Right atrium auricular region (tissue), 2 donors: ENCODE measurements at places on chromosomes 6 and 20. TPM values are rescaled to one million over a fixed set of nuclear protein-coding genes. Genes with fewer than 3 reads are reported as not detected.
A peak's percentile ranks its signal among the peaks of the same experiment; 100 is the strongest.

PDYN gene
- not detected for total RNA-seq

- peak overlapping the region; percentile 11 for H3K4me3 ChIP-seq
- DNase-seq = no peak
- H3K27ac ChIP-seq = no peak overlapping the region
- H3K36me3 ChIP-seq = no peaks in the 10 kb centered on the region
Measured at GRCh38 chr6:27096834-27097511, 150.5 kb upstream of the PRSS16 start.

- no peak for DNase-seq
- no peak overlapping the region for H3K4me3 ChIP-seq
- H3K27ac ChIP-seq = no peak overlapping the region
- H3K4me1 ChIP-seq = no peaks in the 10 kb centered on the region
- H3K27me3 ChIP-seq = no peaks in the 10 kb centered on the region
Measured at GRCh38 chr20:12660918-12661317, 347.9 kb upstream of the SPTLC3 start.

GRCh38 chr6:170147056-170147787 lies 143.7 kb downstream of the DLL1 start:
- H3K4me3 ChIP-seq = no peak overlapping the region
- no peak overlapping the region for H3K27ac ChIP-seq
- no peaks in the 10 kb centered on the region for H3K27me3 ChIP-seq

DNA sequence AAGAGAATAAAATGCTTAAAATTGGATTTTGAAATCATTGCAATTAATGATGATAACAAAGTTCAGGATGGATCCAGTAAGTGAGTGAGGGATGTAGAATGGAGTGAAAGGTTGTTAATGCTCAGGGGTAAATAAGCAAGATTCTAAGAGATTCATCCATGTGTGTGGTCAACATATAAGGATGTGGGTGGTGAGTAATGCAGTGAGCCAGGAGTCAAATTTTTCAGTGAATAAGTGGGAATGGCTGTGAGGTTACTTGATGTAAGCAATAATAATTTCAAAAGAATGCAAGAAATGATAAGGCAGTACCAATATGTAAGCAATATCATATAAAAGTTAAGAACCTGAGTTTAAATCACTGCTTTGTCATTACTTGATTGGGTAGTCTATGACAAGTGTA lies 207.5 kb upstream of the ADGRB3 start:
- H3K4me3 ChIP-seq = no peak overlapping the region
- no peaks in the 10 kb centered on the region for H3K36me3 ChIP-seq
- no peaks in the 10 kb centered on the region for H3K27me3 ChIP-seq
- no peak for DNase-seq
- H3K27ac ChIP-seq = no peak overlapping the region
- H3K4me1 ChIP-seq = no peaks in the 10 kb centered on the region

DNA sequence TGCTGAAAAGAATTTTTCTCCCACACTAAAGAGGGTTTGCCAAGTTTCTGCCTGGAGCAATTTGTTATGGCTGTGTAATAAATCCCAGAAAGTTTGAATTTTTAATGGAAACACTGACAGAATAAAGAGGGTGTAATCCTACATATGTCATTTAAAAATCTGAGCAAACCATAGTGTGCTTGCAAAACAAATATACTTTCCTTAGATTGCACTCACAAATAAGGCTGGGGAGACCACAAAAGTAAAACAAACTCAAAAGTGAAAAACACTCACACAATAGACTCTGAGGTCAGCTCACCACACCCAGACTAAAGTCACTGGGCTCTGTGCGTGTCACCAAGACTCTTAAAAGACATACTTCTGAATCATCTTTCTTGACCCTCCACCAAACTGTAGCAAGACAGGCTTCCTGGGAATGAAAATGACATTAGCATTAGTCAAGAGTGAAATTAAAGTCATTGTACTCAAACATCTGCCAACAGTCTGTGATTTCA lies 4.8 kb upstream of the ATXN1 start:
- no peaks in the 10 kb centered on the region for H3K27me3 ChIP-seq
- H3K4me3 ChIP-seq = no peak overlapping the region
- H3K4me1 ChIP-seq = peaks cover 35% of the 10 kb centered on the region
- no peak overlapping the region for H3K27ac ChIP-seq
- H3K36me3 ChIP-seq = no peaks in the 10 kb centered on the region

GLO1 gene
- total RNA-seq = 95.6 TPM

SYTL3 gene
- total RNA-seq = 5.6 TPM

- H3K36me3 ChIP-seq = no peaks in the 10 kb centered on the region
- peaks cover 64% of the 10 kb centered on the region for H3K4me1 ChIP-seq
- no peaks in the 10 kb centered on the region for H3K27me3 ChIP-seq
Measured at GRCh38 chr6:110876806-110877564, 2.4 kb downstream of the AMD1 start.

TBC1D20 gene
- total RNA-seq = 24.3 TPM

HAO1 gene
- not detected for total RNA-seq

GRCh38 chr6:10837622-10837994 lies 731 bp downstream of the MAK start:
- H3K4me1 ChIP-seq = peaks cover 15% of the 10 kb centered on the region
- no peaks in the 10 kb centered on the region for H3K36me3 ChIP-seq
- H3K27ac ChIP-seq = no peak overlapping the region
- no peaks in the 10 kb centered on the region for H3K27me3 ChIP-seq

DNA sequence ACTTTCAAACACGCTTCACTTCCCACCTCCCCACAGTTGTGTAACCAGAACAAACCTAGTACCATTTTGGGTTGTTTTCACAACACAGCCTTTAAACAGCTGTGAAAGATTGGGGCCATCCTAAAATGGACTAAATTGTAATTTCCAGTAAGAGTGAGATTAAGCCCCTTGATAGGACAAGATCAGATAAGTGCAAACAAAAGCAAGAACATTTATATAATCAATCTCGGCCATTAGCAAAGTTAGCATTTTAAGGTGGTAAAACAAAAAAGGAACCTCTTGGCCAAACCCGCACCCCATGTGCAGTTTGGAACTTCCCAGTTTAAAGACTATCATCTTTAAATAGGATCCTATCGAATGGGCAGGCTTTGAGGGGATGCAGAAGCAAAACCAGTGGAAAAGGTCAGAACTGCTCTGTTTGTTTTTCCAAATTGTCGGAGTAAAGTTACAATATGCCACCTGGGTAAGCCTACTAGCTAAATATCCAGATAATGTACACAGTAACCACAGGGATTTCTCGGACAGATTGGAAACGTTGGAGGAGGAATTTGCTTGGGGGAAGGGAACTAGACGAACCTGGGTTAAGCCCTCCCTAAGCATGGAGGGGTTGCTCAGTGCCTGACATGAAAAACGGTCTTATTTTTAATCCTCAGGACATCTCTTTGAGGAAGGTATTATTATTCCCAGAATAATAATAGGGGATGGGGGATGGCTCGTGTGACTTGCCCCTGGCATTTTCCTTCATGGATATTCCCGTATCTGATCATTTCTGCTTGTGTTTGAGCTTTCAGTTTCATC lies 159.8 kb upstream of the SALL4 start:
- H3K4me1 ChIP-seq = no peaks in the 10 kb centered on the region
- H3K27me3 ChIP-seq = no peaks in the 10 kb centered on the region
- H3K27ac ChIP-seq = no peak overlapping the region

CRNKL1 gene
- total RNA-seq = 14.9 TPM

STX11 gene
- 7.3 TPM for total RNA-seq

DNA sequence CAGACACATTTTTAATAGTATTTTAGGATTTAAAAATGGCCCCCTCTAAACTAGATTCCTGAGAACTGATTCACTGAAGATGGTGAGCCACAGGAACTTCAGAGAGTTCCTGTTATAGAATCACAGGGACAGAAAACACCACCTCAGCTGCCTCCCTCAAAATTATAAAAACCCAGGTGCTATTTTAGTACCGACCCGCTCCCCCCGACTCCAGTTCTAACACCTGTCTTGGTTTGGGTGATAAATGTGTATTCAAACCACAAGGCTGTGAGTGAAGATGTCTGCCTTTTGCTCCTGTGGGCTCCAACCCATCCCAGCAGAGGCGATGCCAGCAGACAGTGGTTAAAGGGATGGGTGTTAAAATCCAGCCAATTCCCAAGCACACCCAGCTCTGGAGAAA lies 127.4 kb upstream of the LY86 start:
- no peaks in the 10 kb centered on the region for H3K27me3 ChIP-seq
- DNase-seq = no peak
- H3K27ac ChIP-seq = no peak overlapping the region
- no peak overlapping the region for H3K4me3 ChIP-seq
- H3K36me3 ChIP-seq = no peaks in the 10 kb centered on the region
- H3K4me1 ChIP-seq = no peaks in the 10 kb centered on the region

ECT2L gene
- 3.5 TPM for total RNA-seq

DNA sequence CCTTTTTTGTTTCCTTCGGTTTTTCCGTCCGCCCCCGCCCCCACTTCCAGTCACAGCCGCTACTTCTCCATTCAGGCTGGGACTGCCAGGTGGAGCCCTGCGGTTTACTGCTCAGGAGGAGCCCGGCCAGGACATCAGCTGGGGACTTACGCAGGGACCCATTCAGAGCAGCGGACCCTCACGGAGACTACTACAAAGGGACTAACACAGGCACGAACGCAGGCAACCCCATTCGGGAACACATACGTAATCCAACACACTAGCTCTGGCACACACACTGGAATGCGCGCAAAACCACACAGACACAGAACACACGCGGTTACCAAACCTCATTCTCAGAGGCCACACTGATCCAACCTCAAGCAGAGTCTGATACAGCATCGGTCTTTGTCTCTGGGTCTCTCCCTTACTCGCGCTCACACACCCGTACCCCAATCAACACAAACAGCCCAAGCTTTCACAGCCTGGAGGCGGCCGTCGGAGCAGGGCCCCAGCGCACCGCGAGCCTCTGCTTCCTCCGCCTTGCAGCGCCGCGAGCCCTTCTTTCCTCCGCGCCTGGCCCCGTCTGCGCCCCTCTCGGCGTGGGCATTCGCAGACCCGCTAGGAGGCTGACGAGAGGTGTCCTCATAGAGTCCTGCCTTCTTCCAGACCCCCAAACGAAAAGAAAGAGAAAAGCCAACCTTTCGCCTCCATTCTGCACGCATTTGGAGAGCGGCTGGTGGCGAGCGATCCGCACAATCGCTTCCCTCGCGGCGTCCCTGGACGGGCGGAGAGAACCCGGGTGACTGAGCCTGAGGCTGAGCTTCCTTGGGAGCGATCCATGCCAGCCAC lies 1.1 kb upstream of the SLC32A1 start:
- H3K4me3 ChIP-seq = no peak overlapping the region
- DNase-seq = no peak
- peaks cover 40% of the 10 kb centered on the region for H3K27me3 ChIP-seq
- peaks cover 43% of the 10 kb centered on the region for H3K4me1 ChIP-seq

- DNase-seq = no peak
- H3K4me3 ChIP-seq = no peak overlapping the region
- no peaks in the 10 kb centered on the region for H3K36me3 ChIP-seq
Measured at GRCh38 chr6:90496258-90497016, 90.4 kb downstream of the MAP3K7 start.

- no peak overlapping the region for H3K27ac ChIP-seq
- DNase-seq = no peak
- H3K36me3 ChIP-seq = no peaks in the 10 kb centered on the region
- no peaks in the 10 kb centered on the region for H3K27me3 ChIP-seq
- H3K4me1 ChIP-seq = peaks cover 18% of the 10 kb centered on the region
Measured at GRCh38 chr6:111357705-111358104, 125.3 kb downstream of the REV3L start.

DNA sequence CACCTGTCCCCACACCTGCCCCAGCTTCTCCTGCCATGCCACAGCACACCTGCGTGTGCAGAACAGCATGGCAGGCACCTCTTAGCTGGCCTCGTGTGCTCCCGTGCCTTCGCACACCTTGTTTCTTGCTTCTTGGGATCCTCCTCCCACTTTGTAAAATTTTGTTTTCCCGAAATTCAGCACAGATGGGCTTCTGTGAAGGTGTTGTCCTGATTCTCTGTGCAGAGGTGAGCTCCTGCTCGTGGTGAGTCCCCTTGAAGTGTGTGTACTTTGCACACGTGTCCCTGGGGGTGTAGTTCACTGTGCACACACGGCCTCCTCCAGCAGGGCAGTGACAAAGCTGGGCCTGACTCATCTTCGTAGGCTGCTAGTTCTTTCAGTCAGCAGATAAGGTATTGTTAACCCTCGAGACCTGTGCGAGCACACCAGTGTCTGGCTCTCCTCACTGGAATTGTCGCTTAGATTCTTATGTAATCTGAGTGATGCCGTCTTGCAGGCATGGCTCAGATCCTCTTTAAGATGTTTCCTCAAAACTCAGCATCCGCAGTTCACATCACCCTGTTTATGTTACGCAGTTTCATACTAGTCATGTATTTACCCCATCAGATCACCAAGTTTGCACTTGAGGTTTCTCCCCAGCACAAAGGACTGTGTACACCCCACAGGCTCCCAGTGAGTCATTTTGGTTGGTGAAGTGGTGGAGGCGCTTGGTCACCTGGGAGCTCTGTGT lies 77.7 kb downstream of the CDYL start:
- H3K36me3 ChIP-seq = no peaks in the 10 kb centered on the region
- H3K27me3 ChIP-seq = no peaks in the 10 kb centered on the region
- H3K4me3 ChIP-seq = no peak overlapping the region
- H3K27ac ChIP-seq = no peak overlapping the region
- H3K4me1 ChIP-seq = peaks cover 2% of the 10 kb centered on the region

MROH8 gene
- total RNA-seq = 5.8 TPM

DNA sequence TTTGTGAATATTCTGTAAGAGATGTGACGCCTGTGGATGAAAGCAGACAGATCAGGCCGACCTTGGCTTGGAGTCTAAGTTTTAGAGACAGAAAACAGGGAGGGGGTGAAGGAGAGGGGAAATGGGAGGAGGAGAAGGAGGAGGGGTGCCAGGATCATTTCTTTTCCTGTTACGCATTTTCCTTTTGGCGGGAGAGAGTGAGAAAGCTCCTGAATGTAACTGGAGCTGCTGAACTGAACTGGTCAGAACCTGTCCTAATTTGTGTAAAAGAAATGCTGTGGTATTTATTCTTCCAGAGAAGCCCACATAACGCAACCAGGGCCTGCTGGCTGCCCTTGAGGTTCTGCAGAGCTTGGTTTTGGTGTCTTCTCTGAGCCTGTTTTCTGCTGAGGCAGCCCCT lies 41.9 kb downstream of the UTRN start:
- H3K36me3 ChIP-seq = no peaks in the 10 kb centered on the region
- no peak overlapping the region for H3K4me3 ChIP-seq
- no peak for DNase-seq
- no peaks in the 10 kb centered on the region for H3K27me3 ChIP-seq
- peaks cover 55% of the 10 kb centered on the region for H3K4me1 ChIP-seq

DNA sequence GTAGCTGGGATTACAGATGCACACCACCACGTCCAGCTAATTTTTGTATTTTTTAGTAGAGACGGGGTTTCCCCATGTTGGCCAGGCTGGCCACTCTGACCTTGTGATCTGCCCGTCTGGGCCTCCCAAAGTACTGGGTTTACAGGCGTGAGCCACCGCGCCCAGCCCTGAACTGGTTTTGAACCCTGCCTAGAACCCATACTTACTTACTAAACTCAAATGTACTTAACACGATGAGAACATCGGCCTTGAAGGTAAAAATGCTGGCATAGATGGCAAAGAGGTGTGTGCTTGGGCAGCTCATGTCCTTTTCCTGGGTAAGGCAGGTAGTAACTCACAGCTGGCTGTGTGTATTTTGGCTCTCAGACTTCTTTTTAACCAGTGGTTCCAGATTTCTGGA lies 3.2 kb upstream of the ARMC12 start:
- H3K4me1 ChIP-seq = peaks cover 75% of the 10 kb centered on the region
- no peaks in the 10 kb centered on the region for H3K36me3 ChIP-seq
- H3K27ac ChIP-seq = peak overlapping the region; percentile 100
- H3K4me3 ChIP-seq = no peak overlapping the region
- no peak for DNase-seq

GRCh38 chr20:51496964-51497363 lies 45.6 kb downstream of the NFATC2 start:
- no peaks in the 10 kb centered on the region for H3K27me3 ChIP-seq
- no peak overlapping the region for H3K4me3 ChIP-seq
- DNase-seq = no peak
- H3K36me3 ChIP-seq = no peaks in the 10 kb centered on the region
